ENCODE measurements at places on chromosomes 6 and 20.

- no peak for DNase-seq
Observed at GRCh38 chr6:101851911-101852310, 458.4 kb downstream of the GRIK2 start.

DNA sequence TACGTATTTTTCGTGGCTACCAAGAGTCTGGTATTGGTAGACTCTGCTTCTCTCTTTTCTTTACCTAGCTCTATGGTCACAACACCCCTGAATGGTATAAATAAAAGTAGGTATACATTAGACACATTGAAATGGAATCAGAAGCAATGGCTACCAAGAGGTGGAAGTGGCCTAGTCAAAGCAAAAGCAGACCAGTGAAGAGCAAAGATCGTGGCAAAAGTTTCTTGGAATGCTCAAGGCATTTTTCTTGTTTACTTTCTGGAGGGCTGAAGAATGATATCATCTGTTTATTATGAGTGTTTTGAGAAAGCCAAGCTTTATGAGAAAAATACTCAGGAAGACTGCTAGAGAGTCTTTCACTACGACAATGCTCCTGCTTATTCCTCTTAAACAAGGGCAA lies 28.6 kb upstream of the MOCS1 start:
- no peak for DNase-seq

DNA sequence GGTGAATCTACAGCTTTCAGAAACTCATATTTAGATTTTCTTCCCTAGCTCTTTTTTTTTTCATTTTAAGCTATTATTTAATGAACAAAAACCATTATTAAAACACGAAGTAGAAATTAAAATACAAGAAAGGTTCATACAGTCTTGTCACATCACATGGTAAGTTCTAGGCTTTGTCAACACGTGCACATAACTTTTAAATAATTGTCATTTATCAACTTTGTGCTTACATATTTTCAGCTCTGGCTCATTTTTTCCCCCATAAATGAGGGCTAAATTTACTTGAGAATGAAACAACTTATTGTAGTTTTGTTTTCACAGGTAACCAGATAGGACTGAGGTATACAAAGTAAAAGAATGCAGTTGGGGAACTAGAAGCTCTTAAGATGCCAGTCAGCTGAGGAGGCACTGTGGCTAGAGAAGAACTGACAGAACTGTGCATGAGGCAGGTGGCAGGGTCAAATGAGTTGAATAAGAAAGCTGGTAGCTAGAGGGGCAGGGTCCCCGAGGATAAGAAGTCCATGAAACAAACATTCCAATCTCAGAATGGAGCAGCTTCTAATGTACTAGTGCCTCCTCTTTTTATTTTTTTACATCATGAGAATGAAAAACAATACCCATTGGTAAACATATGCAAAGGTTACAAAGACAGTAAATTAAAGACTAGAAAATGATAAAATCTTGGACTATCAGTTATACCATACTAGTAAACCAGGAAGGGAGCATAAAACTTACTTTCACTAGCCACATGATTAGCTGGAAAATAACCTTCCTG lies 141.5 kb downstream of the MYB start:
- DNase-seq = no peak

- DNase-seq = no peak
Observed at GRCh38 chr6:113848811-113849210, 8.3 kb upstream of the MARCKS start.

- no peak for DNase-seq
Observed at GRCh38 chr6:107275330-107275865, 160.1 kb upstream of the BEND3 start.

DNA sequence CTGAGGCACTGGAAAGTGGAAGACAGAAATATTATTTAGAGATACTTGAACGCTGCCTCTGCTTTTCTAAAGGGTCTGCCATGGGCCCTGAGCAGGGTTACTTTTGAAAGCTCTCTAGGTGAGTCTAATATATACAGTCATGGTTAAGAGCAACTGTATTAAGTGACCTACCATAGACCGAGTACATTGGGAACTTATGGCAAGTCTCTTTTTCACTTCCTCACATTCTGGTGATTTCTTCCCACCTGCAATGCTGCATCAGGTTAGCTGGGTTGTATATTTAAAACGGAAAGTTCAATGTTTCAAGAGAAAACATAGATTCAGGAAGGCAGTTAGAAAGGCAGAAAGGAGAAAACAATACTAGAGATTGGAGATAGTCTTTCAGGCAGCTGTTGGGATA lies 154.7 kb downstream of the PHF3 start:
- DNase-seq = no peak

DNA sequence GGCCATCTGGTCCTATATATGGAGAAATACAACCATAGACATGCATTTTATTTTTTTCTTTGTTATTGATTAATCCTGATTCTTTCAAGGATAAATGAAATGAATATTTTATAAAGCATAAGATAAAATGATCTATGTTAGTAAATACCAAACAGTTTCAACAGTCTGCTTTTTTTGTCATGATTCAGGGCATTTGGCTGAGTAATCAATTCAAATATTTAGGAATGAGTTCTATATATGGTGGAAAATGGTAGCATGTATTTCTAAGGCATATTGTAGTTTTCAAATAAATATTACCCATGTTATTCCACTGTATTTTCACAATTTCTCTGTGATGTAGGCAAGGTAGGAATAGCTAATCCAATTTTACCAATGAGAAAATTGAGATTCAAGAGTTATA lies 287.5 kb upstream of the FKBP1C start:
- no peak for DNase-seq

DNA sequence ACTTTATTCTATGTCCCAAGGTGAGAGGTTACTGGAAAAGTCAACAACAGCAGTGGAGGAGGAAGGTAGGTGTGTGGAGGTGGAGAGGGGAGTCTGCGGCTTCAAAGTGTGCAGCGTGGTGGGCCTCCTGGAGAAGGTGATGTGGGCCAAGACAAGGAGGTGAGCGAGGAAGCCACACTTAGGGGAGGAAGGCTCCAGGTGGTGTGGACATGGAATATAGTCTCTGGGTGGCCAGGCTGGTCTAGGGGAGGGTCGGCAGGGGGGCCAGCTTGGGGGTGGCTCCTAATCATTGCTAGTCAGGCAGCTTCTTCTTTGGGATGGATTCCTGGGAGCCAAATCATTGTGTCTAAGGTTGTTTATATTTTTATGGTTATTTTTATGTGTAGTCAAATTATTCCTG lies 111.5 kb upstream of the CDH4 start:
- no peak for DNase-seq

DNA sequence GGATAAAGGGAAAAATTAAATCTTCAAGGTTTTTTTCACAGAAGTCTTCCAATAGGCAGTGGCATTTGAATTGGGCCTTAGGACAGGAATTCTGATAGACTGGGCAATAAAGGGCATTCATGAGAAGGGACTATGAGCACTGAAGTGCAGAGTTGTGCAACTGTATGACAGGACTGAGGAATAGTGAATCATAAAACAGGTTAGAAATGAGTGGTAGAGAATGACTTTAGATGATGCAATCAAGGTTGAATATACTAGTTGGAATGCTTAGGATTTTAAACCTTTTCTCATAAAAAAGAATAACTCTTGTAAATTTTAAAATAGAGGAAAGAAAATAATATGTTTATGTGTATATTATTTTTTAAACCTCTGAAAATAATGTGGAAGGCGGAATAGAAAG lies 944.7 kb downstream of the PHF3 start:
- no peak for DNase-seq

GRCh38 chr6:109285366-109285765 lies 96.9 kb downstream of the CD164 start:
- DNase-seq = no peak

- no peak for DNase-seq
Observed at GRCh38 chr20:16846006-16846405, 97.8 kb downstream of the OTOR start.

- DNase-seq = no peak
Observed at GRCh38 chr20:10590950-10591671, 82.7 kb downstream of the JAG1 start.

DNA sequence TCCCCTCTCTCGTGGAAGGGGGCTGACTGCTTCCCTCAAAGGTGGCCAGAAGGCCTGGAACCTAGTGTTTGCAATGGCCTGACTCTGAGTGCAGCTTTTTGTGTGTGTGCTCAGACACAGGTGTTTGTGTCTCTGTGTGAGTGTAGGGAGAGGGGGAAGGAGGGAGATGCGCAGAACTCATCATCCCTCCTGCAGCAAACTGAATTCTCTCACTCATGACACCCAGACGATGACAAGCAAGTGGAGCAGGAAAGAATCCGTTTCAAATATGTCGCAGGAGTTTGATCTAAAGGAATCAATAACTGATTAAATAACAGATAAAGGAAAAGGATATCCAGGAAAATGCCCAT lies 101.4 kb downstream of the TNFAIP3 start:
- no peak for DNase-seq

All from CD8-positive, alpha-beta memory T cell (primary cell).